Activated CD8-positive, alpha-beta memory T cell treated with anti-CD3 and anti-CD28 coated beads, Interleukin-2, amount 10 ng/mL, durations not matched to agents 7 days and 5 days (primary cell): ENCODE measurements at places on chromosomes 2 and 18. TPM values are rescaled to one million over a fixed set of nuclear protein-coding genes. Genes with fewer than 3 reads are reported as not detected.
A peak's percentile ranks its signal among the peaks of the same experiment; 100 is the strongest.

Gene CFAP221
- not detected for total RNA-seq

- H3K27ac ChIP-seq: no peak overlapping the region
- H3K4me3 ChIP-seq: no peak overlapping the region
- H3K36me3 ChIP-seq: peaks cover 13% of the 10 kb centered on the region
- no peak for DNase-seq
- H3K27me3 ChIP-seq: no peaks in the 10 kb centered on the region
Observed at GRCh38 chr18:62140259-62140658, 46.6 kb downstream of the PIGN start.

GRCh38 chr2:85865539-85866164 lies 23.1 kb downstream of the ST3GAL5 start:
- peak; percentile 56 for DNase-seq
- H3K27ac ChIP-seq: peak overlapping the region; percentile 14
- H3K4me3 ChIP-seq: no peak overlapping the region

Gene M1AP
- total RNA-seq: not detected

Gene RNU2-63P
- total RNA-seq: 48.9 TPM

Gene MTHFD2
- total RNA-seq: 293 TPM

DNA sequence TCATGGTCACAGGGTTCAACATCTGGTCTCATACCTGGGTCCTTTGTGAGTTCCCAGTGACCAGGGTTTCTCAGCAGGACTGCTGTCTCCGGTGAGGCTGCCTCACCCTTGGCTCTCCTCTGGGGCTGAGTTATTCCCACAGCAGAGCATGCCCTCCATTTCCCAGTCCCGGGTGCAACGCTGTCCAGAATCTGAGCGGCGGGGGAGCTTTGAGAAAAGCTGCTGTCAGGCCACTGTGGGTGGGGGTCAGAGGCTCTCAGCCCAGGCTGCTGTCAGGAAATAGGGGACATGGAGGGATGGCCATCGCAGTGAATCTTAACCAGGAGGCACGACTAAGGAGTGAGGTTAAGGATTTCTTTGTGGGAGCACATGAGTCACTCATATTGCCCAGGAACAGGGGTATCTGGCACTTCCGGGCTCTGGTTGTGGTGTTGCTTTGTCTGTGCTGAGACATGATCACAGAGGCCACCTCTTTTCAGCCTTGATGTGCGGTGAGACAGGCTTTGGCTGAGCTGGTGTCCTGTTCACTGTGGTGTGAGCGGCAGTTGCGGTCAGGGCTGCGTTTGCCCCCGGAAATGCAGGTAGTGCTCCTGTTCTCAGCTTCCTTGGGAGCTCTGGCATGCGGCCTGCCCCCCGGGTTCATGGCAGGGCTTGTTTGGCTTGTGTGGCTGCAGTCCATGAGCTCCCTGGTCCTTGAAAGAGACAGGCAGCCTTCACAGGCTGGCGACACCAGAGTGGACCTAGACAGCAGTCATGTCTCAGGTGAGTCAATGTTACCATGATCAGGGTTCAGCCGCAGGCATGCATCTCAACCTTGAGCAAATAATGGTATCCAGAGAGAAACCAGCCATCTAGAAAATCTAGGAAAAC lies 310.7 kb upstream of the MYT1L start:
- no peaks in the 10 kb centered on the region for H3K36me3 ChIP-seq
- no peak overlapping the region for H3K27ac ChIP-seq
- no peak for DNase-seq
- H3K4me1 ChIP-seq: peaks cover 6% of the 10 kb centered on the region
- H3K4me3 ChIP-seq: no peak overlapping the region
- H3K27me3 ChIP-seq: no peaks in the 10 kb centered on the region

Gene ADAM23
- total RNA-seq: 0.28 TPM

GRCh38 chr2:30747206-30747605 lies 60.0 kb downstream of the CAPN13 start:
- peaks cover 19% of the 10 kb centered on the region for H3K27me3 ChIP-seq
- H3K4me1 ChIP-seq: no peaks in the 10 kb centered on the region
- no peaks in the 10 kb centered on the region for H3K36me3 ChIP-seq
- H3K4me3 ChIP-seq: no peak overlapping the region
- DNase-seq: no peak

- no peak overlapping the region for H3K27ac ChIP-seq
- H3K4me1 ChIP-seq: no peaks in the 10 kb centered on the region
- no peaks in the 10 kb centered on the region for H3K36me3 ChIP-seq
- no peak for DNase-seq
- no peaks in the 10 kb centered on the region for H3K27me3 ChIP-seq
- H3K4me3 ChIP-seq: no peak overlapping the region
Observed at GRCh38 chr2:219962801-219963200, 335.4 kb downstream of the SLC4A3 start.

Gene GREB1L
- not detected for total RNA-seq

Gene TUBA3E
- not detected for total RNA-seq

Gene SERPINB4
- total RNA-seq: not detected

Gene IMMT
- total RNA-seq: 130 TPM

Gene CCDC142
- total RNA-seq: 26.5 TPM

Gene MROH2A
- not detected for total RNA-seq

- H3K27ac ChIP-seq: peak overlapping the region; percentile 93
- H3K4me3 ChIP-seq: peak overlapping the region; percentile 54
- H3K4me1 ChIP-seq: peaks cover 62% of the 10 kb centered on the region
- no peak for DNase-seq
- H3K27me3 ChIP-seq: no peaks in the 10 kb centered on the region
Observed at GRCh38 chr2:28422908-28423741, 30.5 kb downstream of the FOSL2 start.

GRCh38 chr2:44570271-44570670 lies 208.5 kb downstream of the CAMKMT start:
- H3K36me3 ChIP-seq: peaks cover 1% of the 10 kb centered on the region
- no peak overlapping the region for H3K27ac ChIP-seq
- DNase-seq: no peak
- H3K4me3 ChIP-seq: no peak overlapping the region
- no peaks in the 10 kb centered on the region for H3K27me3 ChIP-seq
- H3K4me1 ChIP-seq: peaks cover 10% of the 10 kb centered on the region

DNA sequence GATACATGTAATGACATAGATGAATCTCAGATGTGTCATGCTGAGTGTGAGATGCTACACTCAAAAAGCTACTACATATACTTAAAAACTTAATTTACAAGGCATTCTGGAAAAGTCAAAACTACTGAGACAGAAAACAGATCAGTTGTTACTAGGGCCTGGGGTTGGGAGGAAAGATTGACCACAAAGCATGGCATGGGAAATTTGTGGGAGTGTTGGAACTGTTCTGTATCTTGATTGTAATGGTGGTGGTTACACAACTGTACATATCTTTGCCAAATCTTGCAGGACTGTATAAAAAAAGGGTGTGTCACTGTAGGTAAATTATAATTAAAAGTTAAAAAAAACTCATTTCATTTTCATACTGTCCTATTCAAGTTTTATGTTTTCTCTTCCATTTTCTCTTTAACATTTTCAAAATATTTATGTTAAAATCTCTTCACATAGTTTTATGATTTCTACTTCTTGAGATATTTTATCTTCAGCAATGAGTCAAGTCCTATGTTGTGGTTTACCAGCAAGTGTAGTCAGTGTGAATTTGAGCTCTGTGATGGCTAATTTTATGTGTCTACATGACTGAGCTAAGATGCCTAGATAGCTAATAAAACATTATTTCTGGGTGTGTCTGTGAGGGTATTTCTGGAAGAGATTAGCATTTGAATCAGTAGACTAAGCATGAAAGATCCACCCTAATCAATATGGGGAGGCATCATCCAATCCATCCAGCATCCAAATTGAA lies 58.6 kb upstream of the VRK2 start:
- no peaks in the 10 kb centered on the region for H3K4me1 ChIP-seq
- no peak overlapping the region for H3K27ac ChIP-seq
- H3K4me3 ChIP-seq: no peak overlapping the region
- peaks cover under 1% of the 10 kb centered on the region for H3K36me3 ChIP-seq

Gene C2orf68
- 47.3 TPM for total RNA-seq

GRCh38 chr18:74916773-74917393 lies 292.1 kb downstream of the PTGR3 start:
- DNase-seq: peak; percentile 50
- H3K4me1 ChIP-seq: no peaks in the 10 kb centered on the region
- no peaks in the 10 kb centered on the region for H3K36me3 ChIP-seq

GRCh38 chr18:72868585-72869225 lies 918 bp upstream of the NETO1 start:
- H3K27me3 ChIP-seq: peaks cover 25% of the 10 kb centered on the region
- H3K27ac ChIP-seq: no peak overlapping the region
- no peaks in the 10 kb centered on the region for H3K4me1 ChIP-seq

Gene LINC00305
- not detected for total RNA-seq

DNA sequence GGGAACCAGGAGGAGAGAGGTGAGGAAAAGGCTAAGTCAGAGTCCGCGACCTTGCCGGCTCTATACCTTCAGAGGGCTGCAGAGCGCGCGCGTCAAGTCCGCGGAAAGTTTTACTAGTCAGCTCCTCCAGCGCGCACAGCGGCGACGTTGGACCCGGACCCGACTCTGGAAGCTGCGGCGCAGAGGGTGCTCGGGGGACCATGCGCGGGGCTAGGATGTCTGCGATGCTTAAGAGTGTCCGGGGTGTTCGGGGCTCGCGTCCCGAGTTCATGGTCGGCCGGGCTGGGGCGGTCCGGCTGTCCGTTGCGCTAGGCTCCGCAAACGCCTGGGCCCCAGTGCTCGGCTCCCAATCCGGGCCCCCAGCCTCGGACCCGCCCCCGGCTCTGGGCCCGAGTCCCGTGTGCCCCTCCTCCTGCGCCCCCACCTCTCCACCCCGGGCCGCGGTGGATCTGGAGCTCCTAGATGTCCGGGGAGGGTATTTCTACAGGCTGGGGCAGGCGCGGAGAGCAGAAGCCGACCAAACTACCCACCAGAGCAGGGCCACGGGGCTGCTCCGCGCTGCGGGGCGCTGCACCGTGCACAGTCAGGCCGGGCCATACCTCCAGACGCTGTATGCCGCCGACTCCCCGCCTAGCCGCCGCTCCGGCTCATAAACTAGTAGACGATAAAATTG lies at the start of gene LBX2:
Gene LBX2 (minus strand): TSS at position 337 of the 673 bp plus-strand sequence. CDS start 66 bp downstream, at position 271.
- H3K36me3 ChIP-seq: peaks cover 2% of the 10 kb centered on the region
- peaks cover 39% of the 10 kb centered on the region for H3K4me1 ChIP-seq
- peak within 1 kb of the TSS; percentile 80 for H3K27ac ChIP-seq
- H3K4me3 ChIP-seq: peak within 1 kb of the TSS; percentile 84
- H3K27me3 ChIP-seq: peaks cover 49% of the 10 kb centered on the region

DNA sequence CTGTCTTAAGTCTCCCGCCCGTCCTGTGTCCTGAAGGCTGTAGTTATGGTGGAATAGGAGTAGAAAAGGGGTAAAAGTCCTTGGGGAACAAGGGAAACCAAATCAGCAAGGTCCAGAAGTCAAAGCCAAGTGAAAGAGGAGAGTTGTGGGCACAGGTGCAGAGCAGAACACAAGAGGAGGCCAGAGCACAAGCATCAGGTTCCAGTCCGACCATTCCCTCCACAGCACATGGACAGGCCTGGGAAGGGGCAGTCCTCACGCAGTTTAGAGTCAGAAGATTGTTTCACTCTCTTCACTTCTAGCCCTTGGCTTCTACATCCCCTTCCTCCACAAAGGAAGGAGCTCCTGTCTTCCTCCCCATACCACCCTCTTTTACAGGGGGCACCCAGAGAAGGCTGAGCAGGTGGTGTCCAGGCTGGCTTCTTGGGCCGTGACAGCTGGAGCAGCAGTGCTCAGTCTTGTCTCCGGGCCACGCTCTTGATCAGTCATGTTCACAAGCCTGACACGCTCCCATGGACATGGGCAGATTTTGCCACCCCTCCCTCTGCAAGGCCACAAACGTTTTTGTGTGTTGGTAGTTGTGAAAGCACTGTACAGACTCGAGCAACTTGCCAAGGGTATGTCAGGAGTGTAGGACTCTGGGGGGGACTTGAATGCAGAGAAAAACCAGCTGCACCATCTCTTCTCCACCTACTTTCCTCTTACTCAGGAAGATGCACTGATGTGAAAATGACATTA lies 138.5 kb upstream of the DAPL1 start:
- H3K27me3 ChIP-seq: no peaks in the 10 kb centered on the region
- no peak overlapping the region for H3K4me3 ChIP-seq
- no peak for DNase-seq
- H3K36me3 ChIP-seq: no peaks in the 10 kb centered on the region

GRCh38 chr2:17940091-17940630 lies 61.7 kb downstream of the KCNS3 start:
- H3K36me3 ChIP-seq: no peaks in the 10 kb centered on the region
- H3K27me3 ChIP-seq: no peaks in the 10 kb centered on the region
- no peaks in the 10 kb centered on the region for H3K4me1 ChIP-seq
- H3K4me3 ChIP-seq: no peak overlapping the region

- H3K4me1 ChIP-seq: no peaks in the 10 kb centered on the region
- no peak overlapping the region for H3K27ac ChIP-seq
- no peak for DNase-seq
- H3K4me3 ChIP-seq: no peak overlapping the region
Observed at GRCh38 chr2:62529758-62530157, 23.8 kb upstream of the TMEM17 start.

Gene CYP20A1
- 16.9 TPM for total RNA-seq

DNA sequence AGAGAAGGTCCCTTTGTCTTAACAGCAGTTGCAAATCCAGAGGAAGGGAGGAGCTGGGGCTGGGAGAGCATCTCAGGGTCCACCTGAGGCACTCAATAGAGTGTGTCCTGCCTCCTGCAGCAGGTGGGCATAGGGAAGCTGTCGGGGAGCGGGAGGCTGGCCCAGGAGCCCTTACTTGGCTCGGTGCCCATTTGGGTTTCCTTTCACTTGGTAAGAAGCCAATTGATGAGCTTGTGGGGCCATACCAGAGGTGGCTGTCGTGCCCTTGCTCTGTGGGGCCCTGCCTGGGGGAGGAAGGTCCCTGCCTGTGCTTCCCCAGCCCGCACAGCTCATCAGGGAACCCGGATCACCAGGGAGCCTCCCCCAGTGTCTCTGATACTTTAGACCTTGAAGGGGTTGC lies 229.7 kb downstream of the DYSF start:
- no peaks in the 10 kb centered on the region for H3K27me3 ChIP-seq
- no peak overlapping the region for H3K27ac ChIP-seq
- no peaks in the 10 kb centered on the region for H3K4me1 ChIP-seq
- H3K36me3 ChIP-seq: no peaks in the 10 kb centered on the region
- no peak for DNase-seq

GRCh38 chr2:224410946-224411561 lies 9.1 kb upstream of the FAM124B start:
- no peak overlapping the region for H3K4me3 ChIP-seq
- H3K36me3 ChIP-seq: no peaks in the 10 kb centered on the region
- DNase-seq: no peak
- peaks cover 2% of the 10 kb centered on the region for H3K4me1 ChIP-seq
- peaks cover 21% of the 10 kb centered on the region for H3K27me3 ChIP-seq

- no peak for DNase-seq
- no peak overlapping the region for H3K4me3 ChIP-seq
- no peaks in the 10 kb centered on the region for H3K36me3 ChIP-seq
- H3K27ac ChIP-seq: no peak overlapping the region
Observed at GRCh38 chr2:118207889-118208288, 119.6 kb downstream of the INSIG2 start.

DNA sequence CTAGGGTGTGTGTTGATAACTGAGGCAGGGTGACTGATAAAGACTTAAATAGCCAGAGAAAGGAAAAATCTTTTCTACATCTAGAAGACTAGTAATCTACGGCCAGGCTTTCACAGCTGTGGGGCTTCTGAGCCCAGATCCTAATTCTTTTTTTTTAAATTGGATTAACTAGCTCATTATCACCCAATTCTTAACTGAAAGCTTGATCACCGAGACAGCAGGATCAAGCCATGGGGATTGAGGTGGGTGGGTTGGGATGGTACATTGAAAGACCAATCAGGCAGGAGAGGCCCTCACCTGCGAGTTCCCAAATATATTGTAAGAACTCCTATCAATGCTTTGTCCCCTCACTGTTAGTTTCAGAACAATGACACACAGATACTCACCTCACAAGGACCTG lies 20.0 kb upstream of the NFE2L2 start:
- peaks cover 49% of the 10 kb centered on the region for H3K4me1 ChIP-seq
- no peak overlapping the region for H3K4me3 ChIP-seq
- no peak for DNase-seq
- no peaks in the 10 kb centered on the region for H3K27me3 ChIP-seq
- no peak overlapping the region for H3K27ac ChIP-seq
- H3K36me3 ChIP-seq: peaks cover 13% of the 10 kb centered on the region
